SW 1271 (cell line): ENCODE measurements at places on chromosomes 12 and 14.

DNA sequence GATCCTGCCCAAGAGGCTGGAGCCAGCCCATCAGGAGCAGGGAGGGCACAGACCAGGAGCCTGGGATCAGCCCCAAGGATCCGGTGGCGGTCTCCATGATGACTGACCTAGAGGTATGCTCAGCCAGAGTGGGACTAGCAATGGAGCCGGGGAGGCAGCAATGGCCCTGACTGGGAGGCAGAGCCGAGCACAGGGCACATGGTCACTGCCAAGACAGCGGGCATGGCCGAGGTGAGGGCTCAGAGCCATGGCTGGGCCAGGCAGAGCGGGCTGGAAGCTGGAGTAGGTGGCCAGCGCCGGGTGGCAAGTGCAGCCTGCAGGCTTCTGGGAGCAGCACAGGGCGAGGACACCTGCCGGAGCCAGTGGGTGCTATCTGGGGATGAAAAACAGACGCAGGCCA is 259.3 kb downstream of the BCL11B start:
- DNase-seq = no peak

- DNase-seq = no peak
These were observed 352.3 kb upstream of the TMPO start for GRCh38 chr12:98162906-98163678.

GRCh38 chr12:19447386-19447785 is 8.1 kb downstream of the AEBP2 start:
- DNase-seq = no peak

DNA sequence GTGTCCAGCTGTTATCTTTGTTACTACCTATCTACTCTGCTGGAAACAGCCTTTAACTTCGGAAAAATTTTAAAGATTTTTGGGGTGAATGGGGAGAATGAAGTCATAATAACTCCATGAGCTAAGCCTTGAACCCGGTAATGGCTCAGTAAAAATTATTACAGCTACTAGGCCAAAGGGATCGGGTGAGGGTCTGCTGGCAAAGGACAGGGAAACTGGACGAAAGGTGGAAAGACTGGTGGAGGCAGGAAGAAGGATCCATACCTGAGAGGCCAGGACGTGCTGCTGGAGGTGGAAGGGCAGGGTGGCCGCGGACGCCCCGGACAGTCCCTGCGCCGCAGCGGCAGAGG is 10.1 kb downstream of the TBX3 start:
- no peak for DNase-seq

- DNase-seq = no peak
These were observed 216.4 kb downstream of the NOVA1 start for GRCh38 chr14:26381405-26381804.
